AG09309 (cell line): ENCODE measurements at places on chromosomes 4 and X.
A peak's percentile ranks its signal among the peaks of the same experiment; 100 is the strongest.

- peak; percentile 16 for DNase-seq
Observed at GRCh38 chrX:105564501-105564900, 257.8 kb upstream of the NRK start.

GRCh38 chr4:147118528-147118927 is 172.9 kb upstream of the TTC29 start:
- no peak for DNase-seq

- DNase-seq, result peak; percentile 29
Observed at GRCh38 chr4:53185869-53186585, 179.8 kb downstream of the SCFD2 start.

GRCh38 chrX:100677611-100678181 is 33.7 kb downstream of the SRPX2 start:
- DNase-seq, result no peak

DNA sequence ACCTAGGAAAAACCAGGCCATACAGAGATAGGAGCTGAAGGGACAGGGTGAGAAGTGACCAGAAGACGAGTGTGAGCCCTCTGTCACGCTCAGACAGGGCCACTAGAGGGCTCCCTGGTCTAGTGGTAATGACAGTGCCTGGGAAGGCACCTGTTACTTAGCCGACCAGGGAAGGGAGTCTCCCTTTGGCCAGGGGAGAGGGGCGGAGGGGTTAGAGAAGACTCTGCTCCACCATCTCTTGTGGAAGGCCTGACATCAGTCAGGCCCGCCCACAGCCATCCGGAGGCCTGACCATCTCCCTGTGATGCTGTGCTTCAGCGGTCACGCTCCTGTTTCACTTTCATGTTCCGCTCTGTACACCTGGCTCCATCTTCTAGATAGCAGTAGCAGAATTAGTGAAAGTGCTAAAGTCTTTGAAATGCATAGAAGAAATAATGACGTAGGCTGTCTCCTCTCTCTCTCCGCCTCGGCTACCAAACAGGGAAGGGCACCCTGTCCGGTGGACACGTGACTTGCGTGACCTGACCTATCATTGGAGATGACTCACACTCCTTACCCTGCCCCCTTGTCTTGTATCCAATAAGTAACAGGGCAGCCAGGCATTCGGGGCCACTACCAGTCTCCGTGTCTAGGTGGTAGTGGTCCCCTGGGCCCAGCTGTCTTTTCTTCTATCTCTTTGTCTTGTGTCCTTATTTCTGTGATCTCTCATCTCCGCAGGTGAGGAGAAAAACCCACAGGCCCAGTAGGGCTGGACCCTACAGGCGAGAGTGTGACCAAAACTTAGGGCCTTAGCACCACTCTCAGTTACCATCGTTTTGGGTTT is 26.7 kb downstream of the HTT-AS start:
- no peak for DNase-seq

DNA sequence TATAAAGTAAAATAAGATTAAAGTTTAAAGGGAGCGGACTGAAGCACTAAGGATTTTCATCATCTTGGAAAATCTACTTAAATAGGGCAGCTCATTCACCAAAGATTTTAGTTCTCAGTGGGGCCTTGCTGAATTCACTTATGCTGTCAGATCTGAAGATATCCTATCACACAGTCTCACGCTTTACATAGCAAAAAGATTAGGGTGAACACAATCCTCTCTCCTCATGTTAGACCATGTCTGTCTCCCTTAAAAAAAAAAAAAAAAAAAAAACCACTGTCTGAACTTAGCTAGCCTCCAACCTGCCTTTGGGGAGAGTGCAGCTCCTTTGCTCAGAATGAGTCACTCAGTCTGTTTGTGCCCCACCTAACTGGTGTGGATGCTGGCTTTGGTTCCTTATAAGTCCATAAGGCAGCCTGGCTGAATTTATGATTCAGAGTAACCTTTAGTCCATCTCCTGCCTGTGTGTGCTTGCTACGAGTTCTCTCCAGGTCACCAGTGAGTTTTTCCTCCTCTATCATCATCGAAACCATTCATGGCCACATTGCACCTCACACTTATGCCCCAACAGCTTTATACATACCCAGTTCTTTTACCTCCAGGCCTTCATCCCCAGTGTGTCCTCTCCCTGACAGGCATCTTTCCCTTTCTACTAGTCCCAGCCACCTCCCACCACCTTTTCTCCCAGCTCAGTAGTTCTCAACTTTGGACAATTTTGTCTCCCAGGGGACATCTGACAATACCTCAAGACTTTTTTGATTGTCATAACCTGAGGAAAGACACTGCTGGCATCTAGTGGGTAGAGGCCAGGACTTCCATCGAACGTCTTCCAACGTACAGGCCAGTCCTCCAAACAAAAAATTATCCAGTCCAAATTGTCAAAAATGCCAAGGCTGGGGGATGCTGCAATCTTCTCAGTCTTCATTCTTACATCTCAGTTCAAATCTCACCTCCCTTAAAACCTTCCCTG is 220.7 kb upstream of the EMCN start:
- peak; percentile 53 for DNase-seq

GRCh38 chrX:14676431-14676830 is 147.1 kb downstream of the GLRA2 start:
- no peak for DNase-seq

- DNase-seq, result no peak
Observed at GRCh38 chr4:12844141-12844540, 640.0 kb downstream of the RAB28 start.

DNA sequence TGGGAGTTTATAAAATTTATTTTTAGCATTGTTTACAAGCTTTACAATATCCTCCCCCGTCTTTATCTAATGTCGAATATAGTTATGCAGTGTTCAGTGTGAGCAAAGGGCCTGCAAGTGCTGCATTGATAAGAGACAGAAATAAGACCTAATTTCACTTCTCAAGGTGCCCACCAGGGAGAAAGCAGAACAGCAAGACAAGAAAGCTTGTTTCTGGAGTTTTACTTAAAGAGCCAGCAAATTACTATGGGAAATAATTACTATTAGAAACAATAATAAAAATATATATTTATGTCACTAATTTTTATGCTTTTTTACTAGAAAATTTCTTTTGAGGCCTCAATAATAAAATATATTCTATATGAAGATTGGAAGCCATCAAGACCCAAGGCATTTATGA is 2677.7 kb downstream of the ARAP2 start:
- no peak for DNase-seq

GRCh38 chr4:87865960-87866598 is 33.3 kb downstream of the MEPE start:
- no peak for DNase-seq

DNA sequence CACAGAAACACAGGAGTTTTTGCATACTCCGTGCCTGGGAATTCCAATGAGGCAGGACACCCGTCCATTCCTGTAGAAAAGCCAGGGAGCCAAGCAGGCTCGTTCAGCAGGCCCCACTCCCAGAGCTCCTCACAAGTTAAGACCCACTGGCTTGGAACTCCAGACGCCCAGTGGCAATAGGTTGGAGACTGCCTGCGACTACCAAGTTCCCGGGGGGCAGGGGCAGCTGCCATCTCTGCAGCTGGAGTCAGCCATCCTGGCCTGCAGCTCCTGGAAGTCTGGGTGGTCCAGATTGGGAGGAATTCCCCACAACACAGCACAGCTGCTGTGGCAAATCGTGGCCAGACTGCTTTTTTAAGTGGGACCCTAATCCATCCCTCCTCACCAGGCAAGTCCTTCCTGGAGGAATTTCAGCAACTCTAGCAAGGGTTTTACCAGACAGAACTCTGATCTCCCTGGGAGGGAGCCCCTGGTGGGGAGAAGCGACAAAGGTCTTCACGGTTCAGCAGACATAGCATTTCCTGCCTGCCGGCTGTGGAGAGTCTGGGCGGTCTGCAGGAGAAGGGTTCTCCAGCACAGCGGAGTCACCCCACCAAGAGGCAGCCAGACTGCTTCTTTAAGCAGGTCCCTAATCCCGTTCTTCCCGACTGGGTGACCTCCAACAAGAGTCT is 231.9 kb downstream of the STPG2 start:
- no peak for DNase-seq

DNA sequence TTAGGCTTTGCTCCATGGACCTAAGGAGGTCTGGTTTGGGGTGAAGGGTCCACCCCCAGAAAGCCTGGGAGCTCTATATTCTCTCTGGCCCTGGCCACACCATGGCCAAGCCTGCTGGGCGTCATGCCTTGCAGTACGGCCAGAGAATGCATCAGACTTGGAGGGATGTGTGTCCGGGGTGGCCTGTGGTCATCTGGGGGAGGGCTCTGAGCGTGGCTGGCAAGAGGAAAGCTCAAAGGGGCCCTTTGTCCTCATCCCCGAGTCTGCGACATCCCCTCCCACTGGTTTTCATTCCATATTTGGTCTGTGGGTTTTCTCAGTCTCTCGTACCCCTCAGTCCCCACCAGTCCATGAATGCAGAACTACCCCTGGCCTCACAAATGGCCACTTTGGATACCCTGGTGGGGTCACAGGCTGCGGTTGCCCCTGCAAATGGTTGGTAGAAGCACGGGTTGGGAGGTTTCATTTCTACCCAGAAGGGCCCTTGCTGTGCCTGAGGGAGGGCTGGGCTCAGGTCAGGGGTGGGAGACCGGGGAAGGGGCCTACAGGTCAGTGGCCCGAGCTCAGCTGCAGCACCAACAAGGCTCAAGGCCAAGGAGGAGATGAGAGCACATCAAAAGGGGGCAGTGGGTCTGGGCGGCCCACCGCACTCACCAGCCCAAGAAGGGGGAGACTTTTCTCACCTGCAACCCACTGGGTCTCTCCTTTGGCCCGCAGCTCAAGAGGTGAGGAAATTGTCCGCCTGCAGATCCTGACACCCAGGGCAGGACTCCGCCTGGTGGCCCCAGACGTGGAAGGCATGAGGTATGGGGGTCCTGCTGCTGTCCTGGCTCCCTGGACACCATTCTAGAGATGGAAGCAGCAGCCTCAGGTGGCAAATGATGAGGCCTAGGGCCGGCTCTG is 30.2 kb downstream of the ZNF185 start:
- no peak for DNase-seq

GRCh38 chr4:110452546-110452945 is 23.4 kb upstream of the ENPEP start:
- DNase-seq, result no peak

- no peak for DNase-seq
Observed at GRCh38 chr4:28921886-28922285, 1798.3 kb upstream of the PCDH7 start.

- peak; percentile 79 for DNase-seq
Observed at GRCh38 chrX:72126539-72127140, 5.1 kb downstream of the RTL5 start.

- DNase-seq, result no peak
Observed at GRCh38 chr4:176230836-176231235, 35.5 kb upstream of the SPATA4 start.

DNA sequence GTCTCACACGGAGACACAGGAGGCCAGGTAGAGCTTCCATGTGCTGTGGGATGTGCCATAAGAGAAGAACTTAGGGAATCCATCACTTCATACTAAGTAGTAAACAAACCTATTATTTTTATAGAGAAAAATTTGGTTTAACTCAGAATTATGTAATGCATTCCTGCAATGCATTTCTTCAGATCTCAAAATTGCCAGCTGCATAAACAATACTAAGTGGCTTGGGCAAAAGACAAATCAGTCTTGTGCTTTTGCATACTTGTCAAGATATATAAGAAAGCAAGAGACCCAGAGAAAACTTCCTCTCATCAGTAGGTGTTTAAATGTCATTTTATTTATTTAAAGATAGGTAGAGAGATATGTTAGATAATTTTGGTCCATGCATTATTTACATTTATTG is 382.1 kb upstream of the CTSO start:
- no peak for DNase-seq

GRCh38 chr4:108466936-108467902 is 153.2 kb upstream of the RPL34 start:
- DNase-seq, result peak; percentile 46

DNA sequence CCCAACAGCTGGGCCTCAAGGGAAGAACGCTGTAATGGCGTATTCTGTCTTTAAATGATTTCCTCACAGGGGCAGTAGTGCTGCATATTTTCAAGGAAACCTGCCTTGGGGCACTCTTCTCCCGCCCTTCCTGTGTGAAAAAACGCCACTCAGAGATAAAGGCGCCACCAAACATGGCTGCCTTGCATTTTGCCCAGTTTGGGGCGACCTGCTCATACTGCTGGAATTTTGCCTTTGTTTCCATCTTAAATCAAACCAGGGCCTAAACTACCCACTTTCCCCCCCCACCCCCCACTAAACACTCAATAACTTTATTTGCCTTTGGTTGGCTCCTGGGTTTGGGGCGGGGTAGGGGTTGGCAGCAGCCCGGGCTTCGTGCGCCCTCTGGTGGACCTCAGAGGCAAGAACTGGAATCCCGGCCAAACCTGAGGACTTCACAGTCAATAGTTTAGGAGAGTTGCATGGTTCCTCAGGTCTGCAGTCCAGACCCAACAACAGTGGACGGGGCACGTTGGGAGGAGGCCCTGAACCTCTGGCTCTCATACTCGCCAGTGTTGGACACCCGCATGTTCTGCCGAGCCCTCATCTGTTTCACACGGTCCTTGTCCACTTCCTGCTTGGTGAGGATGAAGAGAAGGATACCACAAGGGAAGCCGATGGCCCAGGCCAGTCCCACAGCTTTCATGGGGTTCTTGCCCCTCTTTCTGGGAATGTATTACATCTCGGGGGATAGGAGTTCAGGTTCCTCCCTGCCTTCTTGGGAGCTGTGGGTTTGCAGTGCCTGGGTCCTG is 220.1 kb upstream of the STK26 start:
- DNase-seq, result no peak

DNA sequence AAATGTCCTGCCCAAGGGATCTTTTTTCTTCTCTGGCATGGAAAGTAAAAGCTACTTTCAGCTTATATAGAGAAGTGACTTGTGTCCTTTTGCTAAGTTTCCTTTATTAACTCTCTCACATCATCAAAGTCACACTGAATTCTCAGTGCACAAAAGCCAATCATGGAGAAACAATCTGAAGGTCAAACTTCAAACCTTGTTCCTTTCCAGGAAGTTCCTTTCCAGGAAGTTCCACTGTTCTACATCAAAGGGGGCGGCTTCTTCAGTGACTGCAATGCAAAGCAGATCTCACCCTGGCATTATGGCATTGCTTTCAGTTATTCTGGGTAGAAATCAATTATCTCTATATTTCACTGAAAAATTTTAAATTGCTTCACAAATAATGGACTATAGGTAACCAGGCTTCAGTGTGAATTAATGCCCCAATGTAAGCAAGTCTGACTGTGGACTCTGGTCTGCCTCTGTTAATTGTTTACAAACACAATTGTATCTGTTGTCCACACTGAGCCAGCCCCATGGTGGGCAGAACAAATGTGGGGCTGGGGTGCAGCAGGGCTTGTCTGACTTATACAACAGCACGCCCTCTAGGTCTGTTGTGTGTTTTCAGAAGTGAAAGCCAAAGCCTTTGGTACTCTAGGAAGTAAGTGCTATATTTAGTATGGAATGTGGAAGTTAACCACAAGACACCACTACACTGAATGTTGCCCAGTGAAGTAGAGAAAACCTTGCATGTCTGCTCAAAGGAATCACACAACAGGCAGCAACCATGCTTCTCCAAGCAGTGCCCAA is 98.8 kb downstream of the CDS1 start:
- peak; percentile 45 for DNase-seq

- DNase-seq, result no peak
Observed at GRCh38 chr4:159107203-159107925, 4.5 kb downstream of the RAPGEF2 start.
